ENCODE measurements at places on chromosomes 1 and 21. TPM values are rescaled to one million over a fixed set of nuclear protein-coding genes. Genes with fewer than 3 reads are reported as not detected.

RPAP2 gene
- total RNA-seq = 4.4 TPM

SEMA4A gene
- 1.4 TPM for total RNA-seq

FALEC gene
- not detected for total RNA-seq

HOOK1 gene
- total RNA-seq = not detected

GLRX2 gene
- total RNA-seq = 4.3 TPM

ACTA1 gene
- not detected for total RNA-seq

DNA sequence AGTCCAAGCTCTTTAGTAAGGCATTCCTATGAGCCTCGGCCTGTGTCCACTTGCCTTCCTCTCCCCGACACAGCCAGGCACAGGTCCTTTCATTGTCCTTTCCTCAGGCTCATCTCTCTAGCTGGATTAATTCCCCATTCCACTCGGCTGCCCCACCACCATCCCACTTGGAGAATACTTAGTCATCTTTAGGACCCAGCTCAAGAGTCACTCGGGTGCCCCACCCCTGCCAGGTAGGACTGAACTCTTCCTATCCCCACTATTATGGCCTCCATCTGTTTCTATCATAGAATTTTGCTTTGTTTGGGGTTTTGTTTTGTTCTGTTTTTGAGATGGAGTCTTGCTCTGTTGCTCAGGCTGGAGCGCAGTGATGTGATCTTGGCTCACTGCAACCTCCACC, 45.9 kb upstream of the ATP2B4 start:
- DNase-seq = no peak

DNA sequence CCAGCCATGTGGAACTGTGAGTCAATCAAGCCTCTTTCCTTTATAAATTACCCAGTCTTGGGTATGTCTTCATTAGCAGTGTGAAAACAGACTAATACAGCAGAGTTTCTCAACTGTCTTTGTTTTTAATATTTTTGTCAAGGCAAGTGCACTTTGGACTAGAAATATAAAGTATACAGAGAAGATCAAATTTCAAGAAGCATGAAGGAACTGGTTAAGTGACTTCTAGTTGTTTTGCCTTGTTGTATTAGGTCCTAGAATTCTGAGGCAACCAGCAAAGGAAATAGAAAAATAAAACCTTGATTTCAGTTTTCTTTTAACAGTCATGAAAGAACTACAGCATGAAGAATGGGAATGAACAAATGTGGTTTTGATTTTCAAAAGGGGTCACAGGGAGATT, 131.1 kb upstream of the PTGFR start:
- DNase-seq = no peak

DNA sequence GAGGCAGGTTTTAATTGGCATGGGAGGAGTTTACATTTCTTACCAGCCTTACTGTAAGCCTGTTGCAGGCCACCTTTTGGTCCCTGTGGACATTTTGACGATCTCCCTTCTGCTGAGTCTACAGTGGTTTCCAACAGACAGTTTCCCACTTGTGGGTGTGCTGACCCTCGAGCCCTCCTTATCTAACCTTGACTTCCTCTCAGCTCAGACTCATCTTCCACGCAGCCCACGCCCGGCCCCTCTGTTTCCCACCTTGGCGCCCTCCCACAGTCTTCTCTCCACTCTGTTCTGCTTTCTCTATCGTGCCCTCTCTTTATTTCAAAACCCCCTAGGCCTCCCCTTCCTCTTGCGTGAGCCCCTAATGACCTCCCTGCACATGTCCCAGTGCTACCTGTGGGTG, 6.1 kb upstream of the ARL8A start:
- no peak for DNase-seq

DNA sequence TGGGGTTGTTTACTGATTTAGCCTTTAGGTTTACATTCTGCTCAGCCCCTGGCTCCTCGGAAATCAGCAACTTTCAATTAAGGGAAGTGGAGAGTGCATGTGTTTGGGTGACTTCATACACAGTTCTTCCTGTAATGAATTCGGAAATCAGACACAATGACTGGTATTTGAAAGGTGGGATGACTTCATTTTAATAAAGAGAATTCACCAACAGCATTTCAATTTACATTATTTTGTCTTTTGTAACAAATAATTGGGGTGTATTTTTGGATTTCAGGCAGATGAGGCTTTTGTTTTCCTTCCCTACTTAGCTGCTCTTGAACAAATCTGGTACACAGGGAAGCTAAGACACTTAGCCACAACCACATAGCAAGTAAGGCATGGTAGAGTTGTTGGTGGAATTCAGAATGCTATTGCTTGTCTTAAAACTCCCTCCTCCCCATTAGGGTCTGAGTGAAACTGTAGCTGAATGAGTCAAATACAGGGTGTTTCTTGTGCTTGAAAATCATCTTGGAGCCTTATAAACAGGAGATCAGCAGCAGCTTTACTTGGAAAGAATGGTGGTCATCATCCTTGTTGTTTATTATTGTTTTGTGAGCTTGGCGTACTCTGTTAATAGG, 917 bp downstream of the STX12 start:
- DNase-seq = peak; percentile 46

GRCh38 chr1:41242342-41243078, 404 bp upstream of the SCMH1 start:
- no peak for DNase-seq

DNA sequence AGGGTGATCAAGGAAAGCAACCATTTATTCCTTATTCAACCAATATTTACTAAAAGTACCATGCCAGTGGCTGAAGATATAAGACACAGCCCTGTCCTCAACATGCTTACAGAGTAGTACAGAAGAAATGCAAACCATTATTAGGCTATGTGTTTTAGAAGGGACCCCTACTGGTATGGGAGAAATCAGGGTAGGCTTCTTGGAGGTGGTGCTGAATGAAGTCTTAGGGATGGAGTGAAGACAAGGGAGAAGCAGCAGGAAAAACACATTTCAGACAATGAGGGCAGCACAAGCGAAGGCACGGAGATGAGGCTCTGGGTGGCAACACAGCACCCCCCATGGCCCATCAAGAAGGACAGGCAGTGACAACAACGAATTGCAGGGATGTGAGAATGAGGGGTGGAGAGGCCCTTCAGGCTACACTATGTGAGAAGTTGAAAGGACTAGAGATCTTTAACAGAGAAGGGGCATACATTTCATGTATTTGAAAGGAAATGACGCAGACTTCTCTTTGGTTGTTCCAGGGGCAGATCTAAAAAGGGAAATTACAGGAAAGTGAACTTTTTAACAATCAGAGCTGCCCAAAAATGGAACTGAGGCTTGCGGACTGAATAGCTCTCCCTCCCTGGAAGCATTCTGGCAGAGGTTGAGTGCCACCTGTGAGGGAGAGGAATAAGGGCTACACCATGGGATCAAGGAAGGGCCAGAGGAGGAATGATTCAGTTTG, 16.8 kb upstream of the CD58 start:
- DNase-seq = no peak

- DNase-seq = no peak
These were observed 70.2 kb downstream of the DAB1 start for GRCh38 chr1:57353654-57354053.

- DNase-seq = peak; percentile 13
These were observed 38.6 kb upstream of the GPR88 start for GRCh38 chr1:100499194-100499811.

DNA sequence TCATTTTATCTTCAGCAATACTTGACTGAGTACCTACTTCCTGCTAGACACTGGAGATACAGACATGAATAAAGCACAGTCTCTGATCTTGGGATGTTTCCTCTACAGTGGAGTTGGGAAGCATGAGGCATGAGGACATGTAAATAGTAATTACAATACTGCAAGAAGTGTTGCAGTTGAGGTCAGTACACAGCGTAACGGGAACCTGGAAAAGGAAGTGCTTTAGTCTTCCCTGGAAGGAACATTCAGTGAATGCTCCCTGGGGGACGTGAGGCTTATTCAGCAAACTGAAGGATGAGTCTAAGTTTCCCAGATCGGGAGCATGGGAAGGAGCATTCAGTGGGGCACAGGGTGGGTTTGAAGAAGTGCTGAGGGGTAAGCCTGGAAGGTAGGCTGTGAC, 112.4 kb downstream of the PIK3R3 start:
- no peak for DNase-seq

GRCh38 chr1:230901671-230902070, 33.4 kb upstream of the C1orf198 start:
- DNase-seq = no peak

DNA sequence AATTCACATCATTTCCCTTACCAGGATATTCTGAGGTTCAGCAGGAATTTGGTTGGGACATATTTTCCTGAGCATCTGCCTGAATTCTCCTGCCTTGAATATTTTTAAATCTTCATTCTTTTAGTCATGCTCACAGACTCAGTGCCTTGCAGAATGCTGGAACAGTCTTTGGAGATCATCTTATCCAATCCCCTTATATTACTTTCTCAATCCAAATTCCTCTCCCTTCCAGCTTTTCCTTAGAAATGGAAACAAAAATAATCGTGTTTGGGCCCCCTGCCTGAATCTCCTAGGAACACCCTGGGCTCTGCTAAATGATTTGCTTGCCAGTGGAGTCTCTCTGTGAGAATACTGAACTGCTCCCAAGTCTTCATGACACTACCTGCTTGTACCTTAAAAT, 38.4 kb downstream of the LHX8 start:
- DNase-seq = no peak

DNA sequence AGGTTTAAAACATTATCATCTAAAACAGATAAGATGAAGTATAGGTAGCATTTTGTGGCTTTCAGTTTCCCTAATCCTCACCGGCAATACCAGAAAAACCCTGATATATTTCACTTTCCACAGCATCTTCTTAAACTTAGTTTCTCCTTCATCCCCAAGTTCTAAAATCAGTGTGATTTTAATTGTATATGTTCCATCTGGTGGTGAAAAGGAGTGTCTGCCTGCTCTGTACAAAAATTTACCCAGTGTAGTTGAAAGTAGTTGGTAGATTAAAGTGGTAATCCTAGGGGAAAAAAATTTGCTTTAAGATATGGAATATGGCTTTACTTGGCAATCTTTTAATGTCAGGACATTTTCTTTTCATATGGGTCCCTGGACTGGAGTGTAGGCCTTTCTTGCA, 74.3 kb downstream of the CEP350 start:
- DNase-seq = peak; percentile 13

DNA sequence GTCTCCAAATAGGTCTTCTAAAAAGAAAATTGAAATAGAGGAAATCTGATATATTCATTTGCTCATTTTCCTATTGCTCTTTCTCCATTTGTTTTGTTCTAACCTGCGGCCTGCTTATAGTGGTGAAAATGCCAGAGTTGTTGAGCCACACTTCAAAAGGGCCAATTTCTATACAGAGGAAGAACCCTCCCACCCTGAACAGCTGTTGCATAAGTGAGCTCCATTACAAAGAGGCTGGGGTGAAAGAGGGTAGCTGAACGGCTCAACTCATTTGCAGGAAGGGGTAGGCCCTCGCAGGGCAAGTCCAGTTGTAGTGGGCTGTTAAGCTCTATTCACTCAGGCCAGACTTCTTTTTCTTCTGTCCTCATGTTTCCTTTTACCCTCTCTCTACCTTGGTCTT, 8.8 kb downstream of the ADCY10 start:
- peak; percentile 11 for DNase-seq

DNA sequence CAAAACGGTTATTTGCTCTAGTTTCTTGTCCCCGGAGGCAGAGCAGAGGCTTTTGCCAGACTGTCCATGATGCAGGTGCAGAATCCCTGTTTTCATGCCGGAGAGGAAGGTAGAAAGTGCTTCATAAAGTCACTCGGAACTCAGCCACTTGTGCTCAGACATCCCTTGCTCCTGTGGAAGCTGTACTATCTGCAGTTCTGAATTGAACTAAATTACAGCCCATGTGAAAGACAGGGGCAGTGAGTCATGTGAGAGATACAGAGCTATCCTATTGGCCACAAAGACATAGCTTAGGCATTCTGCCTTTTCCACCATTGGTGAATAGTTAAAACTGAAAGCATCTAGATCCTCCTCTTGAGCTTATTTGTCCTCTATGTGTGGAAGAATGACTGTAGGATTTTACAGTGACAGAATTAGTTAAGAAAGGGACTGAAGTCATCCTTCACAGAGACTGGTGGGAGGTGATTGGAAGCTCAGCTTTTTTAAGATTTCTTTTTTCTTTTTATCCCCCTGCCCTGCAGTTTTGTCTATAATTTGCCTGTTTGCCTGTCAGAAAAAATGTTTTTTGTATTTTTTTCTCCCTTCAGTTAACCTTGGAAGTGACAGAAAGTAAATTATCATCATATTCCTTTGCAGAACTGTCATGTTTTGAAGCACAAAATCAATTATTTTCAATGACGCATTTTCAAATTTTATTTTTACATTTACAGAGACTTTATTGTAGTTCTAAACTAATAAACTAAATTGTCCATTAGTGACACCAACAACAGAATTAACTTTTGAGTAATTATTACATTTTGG, 298.6 kb downstream of the PTPRC start:
- peak; percentile 93 for DNase-seq

DNA sequence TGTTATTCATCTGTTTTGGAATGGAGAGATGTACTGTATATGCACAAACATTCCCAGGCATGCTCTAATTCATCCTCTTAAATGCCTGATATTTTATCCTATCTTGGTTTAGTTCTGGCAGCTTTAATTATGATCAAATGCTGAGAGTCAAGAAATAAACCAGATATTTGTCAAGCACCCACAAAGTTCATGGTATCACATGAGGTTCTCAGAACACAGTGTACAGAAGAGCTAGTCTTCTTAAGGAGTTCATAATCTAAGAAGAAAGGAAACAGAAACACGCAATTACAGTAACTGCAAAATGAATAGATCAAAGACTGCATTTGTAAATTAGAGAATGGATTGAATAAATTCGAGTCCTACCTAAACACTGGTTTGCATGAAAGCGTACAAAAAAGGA, 58.3 kb upstream of the KCNH1 start:
- DNase-seq = no peak

GRCh38 chr1:155970531-155971167, 7.7 kb downstream of the ARHGEF2 start:
- peak; percentile 88 for DNase-seq

GRCh38 chr1:214351551-214352277, 70.8 kb downstream of the SMYD2 start:
- DNase-seq = no peak

DNA sequence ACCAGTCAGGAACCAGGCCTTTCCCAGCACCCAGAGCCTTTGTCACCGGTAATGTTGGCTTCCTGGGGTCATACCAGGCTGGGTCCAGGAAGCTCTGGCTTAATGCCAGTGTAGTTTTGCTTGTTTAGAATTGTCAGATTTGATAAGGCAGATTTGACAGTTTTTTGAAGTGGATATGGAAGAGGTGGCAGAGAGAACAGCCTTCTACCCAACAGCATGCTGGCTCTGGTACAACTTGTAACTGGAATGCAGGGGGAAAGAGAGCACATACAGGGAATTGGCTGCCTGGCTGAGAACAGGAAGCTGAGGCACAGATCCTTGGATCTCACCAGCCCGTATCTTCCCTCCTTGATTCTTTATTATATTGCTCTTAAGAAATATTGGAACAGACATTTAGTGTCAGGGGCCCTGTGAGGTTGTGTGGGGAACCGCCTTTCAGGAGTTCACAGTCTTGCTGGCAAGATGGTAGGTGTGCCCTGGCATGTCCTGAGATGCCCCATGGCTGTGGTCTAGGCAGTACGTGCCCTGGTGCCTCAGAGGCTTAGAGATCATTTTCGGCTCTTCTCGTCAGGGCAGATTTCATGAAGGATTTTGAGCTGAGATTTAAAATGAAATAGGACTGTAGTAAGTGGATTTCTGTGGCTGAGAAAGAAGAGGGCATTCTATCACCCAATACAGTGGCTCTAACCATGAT, 227.0 kb downstream of the PBX1 start:
- peak; percentile 58 for DNase-seq

- DNase-seq = peak; percentile 85
These were observed 87.6 kb upstream of the DUSP10 start for GRCh38 chr1:221829327-221830015.

- no peak for DNase-seq
These were observed 9.7 kb downstream of the CTNNBIP1 start for GRCh38 chr1:9900142-9901043.
